A549 treated with dexamethasone at 1 μM for 4 hours (cell line): ENCODE measurements at places on chromosomes 5 and 9. TPM values are rescaled to one million over a fixed set of nuclear protein-coding genes. Genes with fewer than 3 reads are reported as not detected.

The PALM2AKAP2 gene
- 0.14 to 0.51 TPM (median 0.29 TPM) in 5 replicates for total RNA-seq

The ZBED3 gene
- 3.5 to 4.4 TPM (median 4.1 TPM) in 5 replicates for total RNA-seq

The PCDHB1 gene
- total RNA-seq, result not detected in 5 replicates

The IL3 gene
- not detected in 5 replicates for total RNA-seq

The UGT3A2 gene
- total RNA-seq, result not detected in 5 replicates

The TMOD1 gene
- total RNA-seq, result 1.6 to 2.0 TPM (median 1.7 TPM) in 5 replicates

The TAF11L10 gene
- not detected in 5 replicates for total RNA-seq

The FAM221B gene
- not detected in 5 replicates for total RNA-seq

The ZNF608 gene
- total RNA-seq, result 0.85 to 1.3 TPM (median 1.2 TPM) in 5 replicates

The HCN1 gene
- not detected in 5 replicates for total RNA-seq
